ENCODE measurements at places on chromosomes 6 and 20. TPM values are rescaled to one million over a fixed set of nuclear protein-coding genes. Genes with fewer than 3 reads are reported as not detected.

- DNase-seq = peak; percentile 33
These were observed 351 bp downstream of the AURKA start for GRCh38 chr20:56391596-56392131.

GRCh38 chr6:154822947-154823558 is 89.8 kb downstream of the SCAF8 start:
- DNase-seq = no peak

- no peak for DNase-seq
These were observed 50.8 kb downstream of the PSMG4 start for GRCh38 chr6:3309391-3310050.

DNA sequence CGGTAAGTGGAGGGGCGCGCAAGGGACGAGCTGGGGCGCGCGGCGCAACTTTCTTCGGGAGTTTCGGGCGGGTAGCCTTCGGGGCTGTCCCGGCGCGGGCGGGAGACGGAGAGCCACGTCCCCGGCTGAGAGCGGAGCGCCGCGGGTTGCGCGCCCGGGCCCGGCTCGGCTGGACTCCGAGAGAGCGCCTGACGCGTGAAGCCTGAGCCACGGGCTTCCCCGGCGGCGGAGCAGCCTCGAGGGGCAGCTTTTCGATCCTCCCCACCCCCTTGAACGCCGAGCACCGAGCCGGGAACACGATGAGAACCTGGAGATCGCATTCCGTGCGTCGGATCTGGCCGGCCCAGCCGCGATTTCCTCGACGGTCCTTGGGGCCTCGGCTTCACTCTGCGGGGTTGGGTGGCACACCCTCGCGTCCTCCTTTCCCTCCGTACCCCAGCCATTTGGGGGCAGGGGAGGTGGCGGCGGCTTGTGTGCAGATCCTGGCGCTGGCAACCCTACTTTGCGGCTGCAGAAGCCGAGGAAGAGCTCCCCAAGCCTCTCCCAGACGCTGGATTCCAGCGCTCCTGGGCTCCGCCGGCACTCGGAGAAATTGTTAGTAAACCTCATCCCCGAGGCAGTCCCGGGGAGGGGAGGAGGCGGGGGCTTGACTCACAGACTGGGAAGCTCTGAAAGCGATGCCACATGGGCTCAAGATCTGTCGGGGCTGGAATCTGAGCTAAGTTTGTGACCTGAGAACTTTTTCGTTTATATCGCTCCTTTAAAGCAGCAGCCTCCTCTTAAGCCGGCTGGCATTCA is 572 bp downstream of the DSE start:
- peak; percentile 61 for DNase-seq

DNA sequence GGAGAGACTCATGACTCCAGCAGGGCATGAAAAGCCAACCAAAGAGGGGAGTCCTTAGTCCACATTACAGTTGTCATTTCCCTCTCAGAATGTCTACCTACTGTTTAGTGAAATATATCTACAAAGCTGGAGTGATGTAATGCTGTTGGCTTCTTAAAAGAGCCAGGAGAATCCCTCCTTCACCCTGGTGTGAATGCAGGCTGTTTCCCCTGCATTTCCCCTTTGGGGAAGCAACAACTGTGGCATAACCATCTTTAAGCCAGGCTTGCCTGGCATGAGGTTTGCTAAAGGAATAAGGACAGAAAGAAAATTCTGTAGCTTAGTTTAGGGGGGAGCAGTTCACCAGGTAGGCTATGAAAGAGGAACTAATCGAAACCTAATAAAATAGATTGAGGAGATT is 129.5 kb downstream of the CRYBG1 start:
- no peak for DNase-seq

DNA sequence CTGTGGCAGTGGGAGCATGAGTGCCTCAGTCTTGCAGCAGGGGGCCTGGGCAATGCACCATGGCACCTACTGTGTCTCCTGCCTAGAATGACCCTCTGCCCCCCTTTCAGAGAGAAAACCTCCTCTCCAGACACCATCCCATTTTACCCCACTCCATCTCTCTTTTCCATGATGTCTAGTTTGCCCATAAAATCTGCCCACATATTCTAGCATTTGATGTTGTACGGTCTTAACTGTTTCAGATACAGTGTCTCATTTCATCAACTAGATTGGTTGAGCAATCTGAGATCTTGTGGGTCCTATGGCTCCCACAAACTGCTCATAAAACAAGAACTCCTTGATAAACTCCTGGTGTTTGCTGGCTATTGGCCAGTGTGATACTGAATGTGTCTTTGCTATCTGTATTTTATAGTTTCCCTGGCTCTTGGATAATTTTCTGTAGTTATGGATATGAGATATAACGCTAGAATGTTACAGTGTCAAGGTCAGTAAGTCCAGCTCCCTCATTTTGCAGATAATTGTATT is 8.1 kb downstream of the PNPLA1 start:
- no peak for DNase-seq

DNA sequence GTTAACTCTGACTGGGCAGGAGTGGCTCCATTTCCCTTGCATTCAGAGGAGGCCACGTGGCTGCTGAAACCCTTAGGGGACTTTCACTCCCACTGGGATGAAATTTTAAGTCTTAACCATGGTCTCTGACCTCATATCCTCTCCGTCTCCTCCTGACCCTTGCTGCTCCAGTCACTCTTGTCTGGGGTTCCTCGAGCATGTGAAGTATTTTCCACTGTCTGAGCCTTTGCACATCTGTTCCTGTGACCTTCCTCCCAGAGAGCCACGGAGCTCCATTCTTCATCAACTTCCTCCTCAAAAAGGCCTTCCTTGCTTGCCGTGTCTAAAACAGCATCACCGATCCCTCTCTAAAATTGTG is 153.0 kb upstream of the UST start:
- DNase-seq = no peak

- DNase-seq = no peak
These were observed 1188.1 kb downstream of the EPHA7 start for GRCh38 chr6:92231171-92231701.

DNA sequence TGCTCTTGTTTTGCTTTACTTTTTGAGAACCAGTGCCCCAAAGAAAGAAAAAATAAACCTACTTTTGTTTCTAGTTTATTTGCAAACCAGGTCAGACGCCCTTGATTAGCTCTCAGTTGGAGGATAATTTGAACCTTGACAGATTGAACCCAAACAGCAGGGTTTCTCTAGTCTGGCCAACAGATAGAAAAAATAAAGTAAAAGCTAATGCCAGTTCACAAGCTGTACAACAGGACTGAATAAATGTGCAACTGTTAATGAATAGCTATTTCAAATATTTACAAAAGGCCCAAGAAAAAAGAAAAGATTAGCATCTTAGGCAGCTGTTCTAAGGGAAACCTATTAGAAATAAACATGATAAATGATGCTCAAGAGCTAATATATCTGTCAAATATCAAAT is 331.8 kb downstream of the CDKAL1 start:
- no peak for DNase-seq

C6orf47 gene
- total RNA-seq = 20.6 TPM

FAM209A gene
- total RNA-seq = not detected

KCNK5 gene
- total RNA-seq = 0.17 TPM

ADGRB3 gene
- total RNA-seq = not detected

RIPK1 gene
- 30.5 TPM for total RNA-seq

MOCS1 gene
- 12.8 TPM for total RNA-seq

DNA sequence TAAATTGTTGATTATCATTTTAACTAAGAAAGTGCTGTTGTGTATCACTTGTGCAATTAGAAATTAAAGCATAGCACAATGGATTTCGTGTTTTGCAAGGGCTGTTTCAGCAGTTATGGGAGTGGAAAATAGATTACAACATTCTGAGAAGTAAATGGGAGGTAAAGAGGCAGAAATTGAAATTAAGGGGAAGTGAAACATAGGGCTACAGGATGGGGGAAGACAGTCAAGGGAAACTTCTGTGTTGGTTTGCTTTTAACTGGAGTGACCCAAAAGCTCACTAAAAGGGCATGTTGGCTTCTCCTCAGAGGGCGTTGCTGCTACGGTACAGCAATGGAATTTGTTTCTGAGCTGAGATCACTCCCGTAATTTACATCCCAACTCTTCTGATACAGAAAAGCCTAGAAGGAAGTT is 147.5 kb downstream of the BCAS1 start:
- no peak for DNase-seq

ETV7 gene
- total RNA-seq = 0.09 TPM

GLP1R gene
- total RNA-seq = not detected

CD164 gene
- 115 TPM for total RNA-seq

- no peak for DNase-seq
These were observed 237.9 kb upstream of the SOX4 start for GRCh38 chr6:21355638-21356037.

DNA sequence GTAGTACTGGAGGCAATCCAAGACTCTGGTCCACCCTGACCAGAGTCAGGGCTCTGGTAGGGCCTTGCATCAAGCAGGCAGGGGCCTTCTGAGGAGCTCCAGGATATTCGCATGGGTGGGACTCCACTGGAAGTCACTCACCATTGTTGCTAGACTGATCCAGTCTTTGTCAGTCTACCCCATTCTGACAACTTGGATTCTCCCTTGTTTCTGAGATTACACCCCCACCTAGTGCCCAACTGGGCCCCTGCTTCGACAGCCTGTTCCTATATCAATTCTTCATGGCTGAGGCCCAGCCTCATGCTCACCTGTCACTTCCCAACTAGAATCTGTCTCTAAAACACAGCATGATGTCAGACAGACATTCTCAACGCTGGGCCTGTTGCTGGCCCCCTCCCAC is 5.2 kb downstream of the SLC35D3 start:
- peak; percentile 44 for DNase-seq

CLIC5 gene
- total RNA-seq = under 0.01 TPM

- DNase-seq = no peak
These were observed 66.8 kb upstream of the AFDN start for GRCh38 chr6:167759912-167760311.

DNA sequence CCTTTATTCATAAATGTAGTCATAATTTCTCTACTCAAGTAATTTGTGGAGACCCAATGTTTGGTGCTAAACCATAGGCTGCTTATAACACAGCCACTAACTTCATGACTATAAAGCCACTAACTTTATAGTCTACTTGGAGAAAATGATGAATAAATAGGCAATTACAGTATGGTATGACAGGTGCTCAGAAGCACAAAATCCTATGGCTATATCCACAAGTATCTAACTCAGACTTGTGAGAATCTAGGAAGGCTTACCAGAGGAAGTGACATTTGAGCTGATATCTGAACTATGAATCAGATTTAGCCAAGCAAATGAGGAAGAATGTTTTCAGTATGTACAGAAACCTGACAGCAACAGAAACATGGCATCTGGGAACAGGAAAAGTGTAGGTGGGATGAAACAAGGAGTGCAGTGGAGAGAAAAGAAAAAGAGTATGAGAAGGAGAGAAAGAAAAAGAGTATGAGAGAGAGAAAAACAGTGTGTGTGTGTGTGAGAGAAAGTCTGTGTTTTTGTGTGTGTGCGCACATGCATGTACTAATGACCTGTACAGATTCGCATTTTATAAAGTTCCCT is 59.9 kb downstream of the REV3L start:
- DNase-seq = peak; percentile 43

DNA sequence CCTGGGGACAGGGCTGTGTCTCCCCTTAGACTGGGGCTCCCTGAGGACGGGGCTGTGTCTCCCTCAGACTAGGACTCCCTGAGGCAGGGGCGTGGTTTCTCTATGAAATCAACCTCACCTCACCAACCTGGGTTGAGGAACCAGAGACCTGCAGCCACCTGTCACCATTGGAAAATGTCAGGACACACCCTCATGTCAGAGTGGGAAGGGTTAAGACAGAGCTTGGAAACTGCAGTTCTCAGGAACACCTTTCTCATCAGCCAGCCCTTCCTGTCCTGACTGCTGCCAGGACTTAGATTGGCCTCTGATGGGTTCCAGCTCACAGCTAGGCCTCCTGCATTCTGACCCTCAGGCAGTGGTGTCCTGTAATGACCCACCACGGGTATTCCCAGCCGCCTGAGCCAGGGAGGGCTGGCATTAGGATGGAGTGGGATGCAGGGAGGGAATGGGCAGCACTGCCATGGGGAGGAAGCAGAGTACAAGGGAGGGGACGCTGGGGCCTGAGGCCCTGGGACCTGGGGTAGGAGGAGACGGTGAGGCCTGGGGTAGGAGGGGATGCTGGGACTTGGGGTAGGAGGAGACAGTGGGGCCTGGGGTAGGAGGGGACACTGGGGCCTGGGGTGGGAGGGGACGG is 76.3 kb downstream of the MRPL14 start:
- no peak for DNase-seq

NR2E1 gene
- not detected for total RNA-seq

DNA sequence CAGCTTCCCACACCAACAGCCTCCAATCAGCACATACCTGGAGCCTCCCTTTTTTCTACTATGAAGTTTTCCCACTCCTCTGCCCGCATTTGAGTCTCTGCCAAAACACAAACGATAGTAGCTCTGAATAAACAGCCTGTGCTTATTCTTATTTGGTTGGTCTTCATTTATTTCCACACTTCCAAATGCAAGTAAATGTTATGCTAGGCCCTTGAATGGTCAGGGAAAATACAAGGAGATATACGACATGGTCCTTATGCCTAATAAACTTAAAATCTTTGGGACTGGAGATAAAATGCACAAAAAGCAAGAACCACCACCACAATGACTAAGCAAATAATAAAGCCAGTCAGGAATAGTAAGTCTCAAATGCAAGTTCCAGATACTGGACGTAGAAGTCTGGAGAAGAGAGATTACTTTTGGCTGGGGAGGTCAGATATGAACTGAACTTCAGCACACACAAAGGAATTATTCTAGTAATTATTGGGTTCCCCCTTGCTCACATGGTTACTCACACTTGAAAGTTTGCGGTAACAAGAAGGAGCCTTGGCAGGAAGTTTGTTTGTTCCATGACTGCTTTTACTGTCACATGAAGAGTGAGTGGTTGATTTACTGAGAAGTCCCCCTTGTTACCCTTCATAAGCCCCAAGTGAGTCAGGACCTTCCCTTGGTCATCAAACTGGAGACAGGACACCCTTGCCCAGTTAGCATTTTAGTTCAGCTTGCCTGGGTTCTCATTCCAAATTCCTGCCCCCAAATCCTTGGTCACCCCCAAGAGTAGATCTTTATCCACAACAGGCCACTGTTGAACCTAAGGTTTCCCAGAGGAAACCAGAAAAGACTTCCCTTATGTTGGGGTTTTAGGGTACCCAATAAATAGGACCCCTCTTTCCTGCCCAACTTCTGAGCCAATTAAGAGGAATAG is 511.2 kb upstream of the JARID2 start:
- no peak for DNase-seq

DNA sequence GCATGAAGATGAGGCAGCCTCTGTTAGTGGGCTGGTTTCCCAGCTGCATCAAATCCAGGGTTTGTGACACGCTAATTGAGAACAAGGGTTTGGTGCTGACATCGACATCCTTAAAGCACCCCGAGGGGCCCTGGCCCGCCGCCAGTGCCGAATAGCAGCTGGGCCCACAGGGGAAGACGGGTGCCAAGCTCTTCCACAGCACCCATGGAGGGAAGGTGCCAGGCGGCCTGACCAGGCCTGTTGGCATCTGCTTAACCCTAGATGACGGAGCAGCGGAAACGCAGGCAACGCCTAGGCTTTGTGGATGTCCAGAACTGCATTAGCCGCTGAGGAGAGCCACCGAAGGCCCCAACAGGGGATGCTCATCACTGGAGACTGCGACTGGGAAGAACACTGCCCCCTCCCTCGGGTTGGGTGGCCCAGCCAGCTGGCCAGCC is 16.0 kb downstream of the UQCC2 start:
- DNase-seq = no peak

STMN3 gene
- total RNA-seq = 1.2 TPM

GRCh38 chr6:37643851-37644672 is 53.6 kb downstream of the MDGA1 start:
- peak; percentile 33 for DNase-seq

TPX2 gene
- 16.5 TPM for total RNA-seq

All from dermis blood vessel endothelial cell (primary cell).